GM23248 (cell line): ENCODE measurements at places on chromosomes 12 and 14. TPM values are rescaled to one million over a fixed set of nuclear protein-coding genes. Genes with fewer than 3 reads are reported as not detected.

DNA sequence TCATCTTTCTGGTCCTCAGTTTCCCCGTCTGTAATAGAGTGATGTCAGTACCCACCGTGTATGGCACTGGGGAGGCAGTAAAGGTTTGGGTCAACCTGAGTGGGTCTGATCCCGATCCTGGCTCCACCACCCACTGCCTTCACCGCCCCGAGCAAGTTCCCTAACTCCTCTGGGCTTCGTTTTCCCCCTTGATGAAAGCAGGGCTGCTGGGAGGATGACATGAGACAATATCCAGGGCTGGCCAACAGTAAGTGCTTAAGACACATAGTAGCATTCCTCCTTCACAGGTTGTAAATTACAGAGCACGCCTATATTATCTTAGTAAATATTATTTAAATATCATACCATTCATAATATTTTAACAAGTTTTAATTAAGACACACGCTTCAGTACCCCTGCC is 595 bp downstream of the PLEK2 start:
- no peak overlapping the region for H3K27ac ChIP-seq
- DNase-seq: peak; percentile 31
- peak overlapping the region; percentile 71 for H3K4me3 ChIP-seq

The KIF26A gene
- total RNA-seq: not detected in 2 replicates

The TEDC1 gene
- total RNA-seq: 8.7 and 9.8 TPM in 2 replicates

DNA sequence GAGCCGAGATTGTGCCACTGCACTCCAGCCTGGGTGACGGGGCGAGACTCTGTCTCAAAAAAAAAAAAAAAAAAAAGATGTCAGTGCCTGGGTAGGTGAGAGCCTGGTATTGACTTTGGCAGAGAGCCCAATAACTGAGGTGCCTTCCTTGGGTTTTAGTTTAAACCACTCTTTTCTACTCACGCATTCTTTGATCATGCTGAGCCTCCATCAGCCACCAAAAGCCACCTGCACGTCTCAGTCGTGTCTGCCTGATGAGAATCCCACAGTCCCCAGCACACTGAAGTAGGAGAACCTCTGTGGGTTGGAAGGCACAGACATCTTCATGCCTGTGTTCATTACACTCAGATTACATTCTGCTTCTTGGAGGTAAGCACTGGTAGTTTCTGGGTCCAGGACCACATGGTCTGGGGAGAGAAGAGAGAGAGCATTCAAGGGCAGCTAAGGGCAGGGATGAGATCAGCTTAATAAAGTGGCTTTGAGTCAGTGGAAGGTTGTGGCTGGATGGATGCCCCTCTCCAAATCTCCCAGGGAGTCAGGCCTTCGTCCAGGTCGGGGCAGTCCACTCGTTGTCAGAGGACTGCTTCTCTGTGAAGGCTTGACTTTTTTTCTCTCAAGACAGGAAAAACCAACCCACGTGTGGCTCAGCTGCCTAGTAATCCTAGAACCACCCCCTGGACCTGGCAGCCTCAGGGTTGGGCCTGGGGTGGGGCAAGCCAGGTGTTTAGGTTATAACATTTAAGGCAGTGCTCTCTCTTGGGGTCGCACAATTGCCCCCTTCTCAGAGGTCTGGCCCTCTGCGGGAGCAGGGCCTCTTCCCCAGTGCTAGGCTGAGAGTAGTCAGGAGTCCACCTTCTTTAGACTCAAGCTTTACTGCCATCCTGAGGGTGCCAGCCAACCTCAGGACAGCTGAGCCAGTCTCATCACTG is 32.6 kb upstream of the MAX start:
- H3K27ac ChIP-seq: no peak overlapping the region
- no peaks in the 10 kb centered on the region for H3K36me3 ChIP-seq
- DNase-seq: peak; percentile 8
- no peaks in the 10 kb centered on the region for H3K27me3 ChIP-seq

- peaks cover 11% of the 10 kb centered on the region; the same call in 1 of the 2 replicates for H3K36me3 ChIP-seq
- DNase-seq: peak; percentile 58
- no peaks in the 10 kb centered on the region for H3K27me3 ChIP-seq
- peaks cover 27% of the 10 kb centered on the region for H3K4me1 ChIP-seq
- H3K4me3 ChIP-seq: peak overlapping the region; percentile 88
Observed at GRCh38 chr12:24948420-24948756, 513 bp downstream of the BCAT1 start.

The GZMB gene
- total RNA-seq: not detected in 2 replicates

GRCh38 chr12:4112290-4112689 is 161.3 kb upstream of the CCND2 start:
- H3K27ac ChIP-seq: no peak overlapping the region
- no peak for DNase-seq
- H3K4me3 ChIP-seq: no peak overlapping the region
- H3K4me1 ChIP-seq: no peaks in the 10 kb centered on the region

DNA sequence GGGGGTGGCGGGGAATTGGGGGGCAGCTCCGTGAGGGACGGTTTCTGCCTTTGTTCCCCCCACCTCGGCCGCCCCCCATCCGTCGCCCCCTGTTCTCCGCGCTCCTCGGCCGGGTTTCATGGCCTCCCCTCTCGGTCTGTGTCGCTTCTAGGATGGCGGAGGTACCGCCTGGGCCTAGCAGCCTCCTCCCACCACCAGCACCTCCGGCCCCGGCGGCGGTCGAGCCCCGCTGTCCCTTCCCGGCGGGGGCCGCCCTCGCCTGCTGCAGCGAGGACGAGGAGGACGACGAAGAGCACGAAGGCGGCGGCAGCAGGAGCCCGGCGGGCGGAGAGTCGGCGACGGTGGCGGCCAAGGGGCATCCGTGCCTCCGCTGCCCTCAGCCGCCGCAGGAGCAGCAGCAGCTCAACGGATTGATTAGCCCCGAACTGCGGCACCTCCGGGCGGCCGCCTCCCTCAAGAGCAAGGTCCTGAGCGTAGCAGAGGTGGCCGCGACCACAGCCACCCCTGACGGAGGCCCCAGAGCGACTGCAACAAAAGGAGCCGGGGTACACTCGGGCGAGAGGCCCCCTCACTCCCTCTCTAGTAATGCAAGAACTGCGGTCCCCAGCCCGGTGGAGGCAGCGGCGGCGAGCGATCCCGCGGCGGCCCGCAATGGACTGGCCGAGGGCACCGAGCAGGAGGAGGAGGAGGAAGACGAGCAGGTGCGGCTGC is 575 bp downstream of the NAA30 start:
- peak; percentile 71 for DNase-seq
- H3K27ac ChIP-seq: peak overlapping the region; percentile 55
- peaks cover 33% of the 10 kb centered on the region for H3K4me1 ChIP-seq

DNA sequence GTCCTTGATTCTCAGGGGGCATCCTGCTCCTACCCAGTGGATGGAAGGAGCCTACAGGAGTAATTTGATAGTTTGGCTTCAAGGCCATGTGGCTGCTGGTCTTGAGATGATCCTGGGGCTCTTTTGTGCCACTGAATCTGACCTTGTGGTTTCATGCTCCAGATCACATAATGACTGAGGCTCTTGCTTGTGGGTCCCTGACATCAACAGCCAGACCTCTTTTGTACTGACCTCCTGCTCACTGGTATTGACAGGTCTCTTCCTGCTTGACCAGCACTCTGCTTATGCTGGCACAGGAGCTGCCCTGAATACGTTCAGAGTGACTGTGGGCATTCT is 23.2 kb upstream of the JPH4 start:
- H3K36me3 ChIP-seq: no peaks in the 10 kb centered on the region
- no peaks in the 10 kb centered on the region; the same call in 1 of the 2 replicates for H3K27me3 ChIP-seq
- no peak for DNase-seq
- no peak overlapping the region for H3K27ac ChIP-seq
- H3K4me3 ChIP-seq: no peak overlapping the region
- no peaks in the 10 kb centered on the region for H3K4me1 ChIP-seq

The MGAT4C gene
- total RNA-seq: not detected in 2 replicates

DNA sequence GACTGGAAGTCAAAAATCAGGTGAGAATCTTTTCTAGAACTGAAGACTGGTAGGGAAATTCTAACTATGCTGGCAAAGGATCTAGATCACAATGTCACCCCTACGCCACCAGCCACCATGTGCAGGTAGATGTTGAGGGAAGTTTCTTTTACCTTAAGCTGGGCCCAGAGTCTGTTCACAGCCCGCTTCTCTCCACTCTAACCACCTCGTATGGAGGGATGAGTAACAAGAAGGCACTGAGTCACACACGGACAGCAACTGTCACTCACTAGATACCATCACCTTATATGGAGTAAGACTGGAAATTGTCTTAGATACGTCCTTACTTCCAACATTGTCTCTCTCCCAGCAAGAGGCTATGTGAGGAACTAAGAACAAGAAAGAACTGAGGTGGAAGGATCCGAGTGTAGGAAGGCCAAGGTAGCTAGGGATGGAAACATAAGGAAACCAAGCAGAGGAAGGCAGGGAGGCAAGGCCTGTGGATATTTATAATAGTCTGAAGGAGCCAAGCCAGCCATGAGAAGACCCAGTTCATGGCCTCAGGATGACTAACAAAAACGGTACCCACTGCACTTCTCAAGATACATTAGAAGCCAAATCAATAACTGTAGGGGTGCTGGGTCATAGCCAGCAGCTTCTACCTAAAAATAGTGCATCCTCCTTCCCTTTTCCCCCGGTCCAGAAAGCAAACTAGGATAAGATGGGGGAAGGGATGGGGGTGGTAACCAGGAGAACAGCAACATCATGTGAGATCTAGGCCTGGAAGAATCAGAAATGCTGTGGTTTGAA is 15.5 kb downstream of the REM2 start:
- DNase-seq: peak; percentile 91
- peaks cover 23% of the 10 kb centered on the region for H3K4me1 ChIP-seq
- H3K27ac ChIP-seq: peak overlapping the region; percentile 58
- no peak overlapping the region for H3K4me3 ChIP-seq
- peaks cover 7% of the 10 kb centered on the region; the same call in 1 of the 2 replicates for H3K36me3 ChIP-seq
- no peaks in the 10 kb centered on the region for H3K27me3 ChIP-seq

DNA sequence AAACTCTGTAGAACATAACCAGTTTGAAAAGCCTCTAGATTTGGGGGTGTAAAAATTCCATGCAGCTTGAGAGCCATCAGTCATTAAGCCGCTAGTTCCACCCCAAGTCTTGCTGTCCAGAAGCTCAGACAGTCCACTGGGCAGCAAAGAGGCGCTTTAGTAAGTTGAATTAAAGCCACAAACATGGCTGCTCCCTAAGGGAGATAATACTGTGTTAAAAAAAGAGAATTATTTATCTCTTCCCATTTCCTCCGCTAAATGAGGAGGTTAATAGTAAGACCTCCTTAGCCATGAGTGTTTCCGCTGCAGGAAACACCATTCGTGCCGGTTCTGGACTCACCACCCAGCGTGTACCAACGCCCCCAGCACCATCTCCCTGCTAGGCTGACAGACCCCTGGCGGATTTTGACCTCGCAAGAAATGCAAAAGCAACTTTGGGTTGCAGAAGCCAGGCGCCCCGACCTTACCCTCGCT is 536 bp downstream of the TM7SF3 start:
- H3K27me3 ChIP-seq: no peaks in the 10 kb centered on the region
- peaks cover 18% of the 10 kb centered on the region for H3K4me1 ChIP-seq
- DNase-seq: peak; percentile 72
- H3K36me3 ChIP-seq: no peaks in the 10 kb centered on the region
- H3K27ac ChIP-seq: peak overlapping the region; percentile 85

DNA sequence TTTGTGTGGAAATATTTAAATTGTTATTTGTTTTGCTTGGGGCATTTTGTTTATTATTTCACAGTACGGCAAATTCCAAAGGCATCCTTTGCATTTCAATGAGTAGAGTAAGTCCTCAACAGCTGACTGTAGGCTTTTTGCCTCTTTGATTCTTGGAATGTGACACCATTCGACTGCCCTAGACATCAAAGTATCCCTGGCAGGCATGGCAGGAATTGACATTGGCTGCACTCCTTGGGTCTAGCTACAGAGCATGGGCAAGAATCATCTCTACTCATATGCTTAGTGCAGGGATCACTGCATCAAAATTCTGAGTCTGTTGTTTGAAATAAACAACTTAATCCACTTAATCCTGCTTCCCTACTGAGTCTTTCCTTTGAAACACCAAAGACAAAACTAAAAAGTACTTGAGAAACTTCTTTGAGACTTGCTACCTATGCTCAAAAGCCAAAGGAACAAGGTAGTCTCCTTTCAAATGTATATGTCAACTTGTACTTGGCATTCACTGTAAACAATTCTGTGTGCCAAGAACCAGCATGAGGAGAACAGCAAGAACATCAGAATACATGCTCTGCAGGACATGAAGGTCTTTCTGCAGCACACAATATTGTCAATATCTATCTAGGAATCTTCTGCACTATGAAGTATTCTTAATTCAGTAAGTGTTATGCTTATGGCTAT is 1569.0 kb upstream of the FLRT2 start:
- H3K27ac ChIP-seq: no peak overlapping the region
- no peak overlapping the region for H3K4me3 ChIP-seq
- no peak for DNase-seq
- H3K36me3 ChIP-seq: no peaks in the 10 kb centered on the region
- no peaks in the 10 kb centered on the region for H3K27me3 ChIP-seq

GRCh38 chr12:10385166-10385613 is 4.7 kb downstream of the KLRK1 start:
- peaks cover 11% of the 10 kb centered on the region; the same call in 1 of the 2 replicates for H3K4me1 ChIP-seq
- H3K4me3 ChIP-seq: no peak overlapping the region
- H3K27me3 ChIP-seq: no peaks in the 10 kb centered on the region
- no peak overlapping the region for H3K27ac ChIP-seq
- peak; percentile 73 for DNase-seq

GRCh38 chr14:38202444-38203191 is 5.1 kb upstream of the SSTR1 start:
- H3K4me1 ChIP-seq: peaks cover 40% of the 10 kb centered on the region
- H3K27me3 ChIP-seq: no peaks in the 10 kb centered on the region
- DNase-seq: no peak
- H3K27ac ChIP-seq: no peak overlapping the region

The KRT74 gene
- total RNA-seq: not detected in 2 replicates

The TMED10 gene
- total RNA-seq: 359 and 363 TPM in 2 replicates

DNA sequence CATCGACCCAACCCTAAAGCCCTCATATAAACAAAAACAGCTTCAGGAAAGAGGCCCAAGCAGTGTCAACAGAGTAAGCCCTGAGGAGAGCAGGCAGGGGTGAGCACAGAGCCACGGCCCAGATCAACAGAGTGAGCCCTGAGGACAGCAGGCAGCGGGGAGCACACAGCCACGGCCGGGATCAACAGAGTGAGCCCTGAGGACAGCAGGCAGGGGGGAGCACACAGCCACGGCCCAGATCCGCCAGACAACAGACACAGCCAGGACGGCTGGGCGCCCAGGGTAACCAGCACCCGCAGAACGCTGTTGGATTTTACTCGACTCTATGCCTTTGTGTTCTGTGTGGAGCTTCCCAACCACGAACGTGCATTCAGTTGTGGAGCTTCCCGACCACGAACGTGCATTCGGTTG is 15.0 kb downstream of the CCDC85C start:
- no peak overlapping the region for H3K4me3 ChIP-seq
- no peaks in the 10 kb centered on the region for H3K36me3 ChIP-seq
- no peaks in the 10 kb centered on the region for H3K27me3 ChIP-seq
- no peak overlapping the region for H3K27ac ChIP-seq
- H3K4me1 ChIP-seq: 0 out of 2 replicates have a peak, but pooled peaks cover 6% of the 10 kb centered on the region

DNA sequence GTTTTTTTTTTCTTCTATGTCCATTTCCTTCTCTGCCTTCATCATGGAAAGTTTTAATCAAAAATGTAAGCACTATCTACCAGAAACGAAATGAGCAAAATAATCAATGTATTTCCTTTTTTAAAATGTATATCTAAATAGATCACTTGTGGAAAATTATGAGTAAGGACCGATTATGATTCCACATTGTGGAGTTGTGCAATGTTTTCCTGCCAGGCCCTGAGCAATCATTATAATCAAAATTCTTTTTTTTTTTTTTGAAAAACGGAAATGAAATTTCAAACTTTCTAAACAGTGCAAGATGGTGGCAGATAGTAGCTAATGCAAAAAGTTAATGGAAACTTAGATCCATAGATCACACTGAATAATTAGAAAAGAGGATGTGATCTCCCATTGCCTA is 1074.6 kb upstream of the TMEM132C start:
- H3K36me3 ChIP-seq: no peaks in the 10 kb centered on the region
- no peaks in the 10 kb centered on the region for H3K27me3 ChIP-seq
- no peak overlapping the region for H3K4me3 ChIP-seq
- no peak overlapping the region for H3K27ac ChIP-seq
- DNase-seq: no peak
- H3K4me1 ChIP-seq: peaks cover 13% of the 10 kb centered on the region

The DACT1 gene
- 21.2 and 26.9 TPM in 2 replicates for total RNA-seq

The LIN7A gene
- 1.0 and 1.5 TPM in 2 replicates for total RNA-seq
